NCI-H1436 treated with DMSO at 0.1 percent for 48 hours (cell line): ENCODE measurements at places on chromosomes 12 and 14.

DNA sequence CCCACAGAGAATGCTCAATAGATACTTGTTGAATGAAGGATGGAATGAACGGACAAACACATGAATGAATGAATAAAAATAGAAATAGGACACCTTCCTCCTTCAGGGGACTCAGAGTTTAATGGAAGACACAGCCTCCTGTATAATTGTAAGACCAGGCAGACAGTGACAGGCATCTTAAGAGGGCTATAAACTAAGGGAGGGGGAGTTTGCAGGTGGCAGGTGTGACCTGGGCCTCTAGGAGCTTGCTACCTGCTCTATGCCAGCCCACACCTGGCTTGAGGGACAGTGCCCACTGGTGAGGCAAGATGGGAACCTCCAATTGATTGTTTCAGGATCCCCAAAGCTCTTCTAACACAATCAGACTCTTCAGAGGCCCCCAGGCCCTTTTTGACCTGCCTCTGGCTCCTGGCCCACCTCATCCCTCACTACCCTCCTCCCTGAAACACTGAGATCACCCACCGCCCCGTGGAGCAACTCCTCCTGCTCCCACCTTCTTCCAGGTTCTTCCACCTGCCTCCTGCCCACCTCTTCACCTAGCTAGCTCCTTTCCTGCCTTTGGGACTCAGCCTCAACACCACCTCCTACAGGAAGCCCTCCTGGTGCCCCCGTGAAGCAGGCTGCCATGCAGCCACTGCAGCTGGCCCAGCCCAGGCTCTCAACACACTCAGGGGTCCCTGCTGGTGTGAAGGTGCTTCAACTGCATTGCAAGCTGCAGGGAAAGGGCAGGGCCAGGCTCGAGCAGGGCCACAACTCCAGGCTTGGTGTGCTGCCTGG lies 9.4 kb downstream of the SERPINA3 start:
- no peak for DNase-seq

GRCh38 chr14:60328583-60328982 lies 79.6 kb downstream of the PPM1A start:
- no peak for DNase-seq

DNA sequence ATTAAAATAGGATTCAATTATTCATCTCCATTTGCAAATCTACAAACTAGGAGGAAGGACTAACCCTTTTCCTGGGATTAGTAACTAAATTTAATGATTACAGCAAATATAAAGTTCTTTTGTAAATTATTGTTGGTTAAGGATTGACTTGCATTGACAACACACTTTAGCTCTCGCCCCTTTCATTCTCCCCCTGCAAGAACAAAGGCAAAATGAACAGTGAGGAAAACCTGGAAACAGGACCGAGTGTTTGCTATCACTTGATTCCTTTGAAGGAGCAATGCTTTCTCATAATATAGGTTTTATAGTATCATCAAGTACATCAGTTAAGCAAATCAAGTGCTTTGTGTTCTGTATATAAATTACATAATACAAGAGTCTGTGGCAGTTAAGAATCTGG lies 7.4 kb upstream of the COX16 start:
- DNase-seq: no peak

- no peak for DNase-seq
Measured at GRCh38 chr12:100797786-100798185, 3.2 kb downstream of the ANO4 start.

GRCh38 chr14:67665868-67666267 lies 8.6 kb downstream of the VTI1B start:
- DNase-seq: no peak
